ENCODE measurements at places on chromosomes 3 and 15.

DNA sequence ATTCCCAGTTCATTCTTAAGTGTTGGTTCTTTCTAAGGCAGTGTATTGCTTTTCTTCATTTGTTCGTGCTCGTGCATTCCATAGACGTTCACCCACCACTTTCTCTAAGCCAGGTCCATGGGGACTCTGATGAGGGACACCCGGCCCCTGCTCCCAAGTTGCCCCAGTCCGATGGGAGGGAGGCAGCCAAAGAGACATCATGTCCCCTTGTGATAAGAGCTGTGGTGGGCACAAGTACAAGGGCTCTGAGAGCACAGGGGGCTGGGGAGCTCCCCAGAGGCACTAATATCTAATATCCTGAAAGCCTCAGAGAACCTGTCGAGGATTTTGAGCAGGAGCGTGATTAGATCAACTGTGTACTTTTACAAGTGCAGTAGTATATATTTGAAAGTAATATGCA, 6.3 kb downstream of the SPSB4 start:
- DNase-seq = no peak

- DNase-seq = peak; percentile 21
Measured at GRCh38 chr3:179149406-179149867, 1.3 kb downstream of the PIK3CA start.

DNA sequence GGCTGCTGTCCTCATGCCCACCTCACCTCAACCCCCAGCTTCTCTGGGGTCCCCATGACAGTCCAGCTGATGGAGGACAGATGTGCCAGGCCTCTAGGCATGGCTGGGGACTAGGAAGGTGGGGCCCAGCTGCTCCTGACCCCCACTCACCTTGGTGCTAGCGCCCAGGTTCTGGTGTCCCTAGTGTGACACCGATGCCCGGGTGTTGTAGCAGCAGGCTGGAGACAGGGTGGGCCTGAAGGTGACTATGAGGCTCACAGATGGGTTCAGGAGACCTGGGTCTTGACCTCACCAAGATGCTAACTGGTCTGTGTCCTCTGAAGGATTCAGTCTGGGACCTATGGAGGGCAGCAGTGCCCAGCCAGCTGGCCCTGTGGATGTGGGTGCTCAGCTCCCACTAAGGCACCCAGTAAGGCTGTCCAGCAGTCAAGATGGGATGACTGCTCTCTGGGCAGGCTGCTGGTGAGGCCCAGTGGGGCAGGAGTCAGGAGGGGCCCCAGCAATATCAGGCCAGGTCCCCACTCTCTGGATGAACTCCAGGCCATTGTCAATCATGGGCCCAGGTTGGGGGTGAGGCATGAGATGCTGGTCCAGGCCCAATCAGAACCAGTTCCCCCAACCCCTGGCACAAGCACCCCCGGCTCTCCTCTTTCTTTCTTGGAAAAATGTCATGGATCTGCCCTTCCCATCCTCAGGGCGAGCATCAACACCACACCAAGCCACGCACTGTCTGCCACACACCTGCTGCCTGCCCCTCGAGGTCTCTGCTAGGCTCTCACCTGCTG, 33.0 kb downstream of the ALDH1L1 start:
- DNase-seq = no peak

DNA sequence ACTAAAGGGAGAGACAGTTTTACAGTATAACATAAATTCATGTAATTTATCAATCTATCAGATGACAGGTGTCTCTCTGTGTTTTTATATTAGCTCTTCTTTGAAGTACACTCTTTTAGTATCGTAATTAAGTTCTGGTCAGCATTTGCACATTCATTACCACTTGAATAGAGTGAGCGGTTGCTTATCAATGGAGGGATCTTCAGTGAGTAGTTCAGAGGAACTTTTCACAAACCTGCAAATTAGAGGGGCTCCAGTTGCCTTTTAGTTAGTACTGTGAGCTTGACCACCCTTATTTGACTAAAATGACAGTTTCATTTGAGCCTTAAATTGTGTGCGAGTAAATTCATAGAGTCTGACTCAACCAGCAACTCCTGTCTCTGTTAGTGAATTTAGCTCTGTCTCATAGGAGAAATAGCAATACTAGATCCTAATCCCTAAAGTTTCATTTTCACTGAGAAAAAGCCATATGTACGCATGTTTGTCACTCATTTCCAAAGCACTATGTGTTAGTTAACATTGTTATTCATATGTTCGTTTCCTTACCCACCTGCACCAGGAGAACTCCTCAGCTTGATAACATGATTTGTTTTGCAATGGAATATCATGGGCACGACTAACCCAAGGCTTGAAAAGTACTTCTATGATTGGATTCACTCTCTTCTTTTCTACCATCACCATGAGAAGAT, 57.5 kb upstream of the ZBED2 start:
- no peak for DNase-seq

- DNase-seq = no peak
Measured at GRCh38 chr15:63080634-63081250, 38.2 kb downstream of the TPM1 start.

GRCh38 chr3:38773528-38773927, 42.5 kb downstream of the SCN10A start:
- DNase-seq = no peak

DNA sequence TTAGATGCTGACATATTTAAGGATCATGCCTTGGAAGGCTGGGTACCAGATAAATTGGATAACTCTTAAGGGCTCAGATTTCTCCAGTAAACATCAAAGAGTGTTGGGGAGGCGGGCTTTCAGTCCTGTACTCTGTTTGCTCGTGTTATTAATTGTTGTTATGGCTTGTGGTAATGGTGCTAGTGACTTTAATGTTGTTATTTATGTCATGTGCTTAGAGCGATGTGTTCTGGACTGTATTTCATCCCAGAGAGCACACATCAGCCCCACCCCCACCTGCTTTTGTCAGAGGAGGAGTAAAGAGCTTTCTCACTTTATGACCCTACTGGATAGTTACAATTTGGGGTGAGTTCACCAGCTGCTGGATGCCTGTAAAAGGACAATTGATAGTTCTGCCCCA, 386.3 kb downstream of the EPHB1 start:
- no peak for DNase-seq

DNA sequence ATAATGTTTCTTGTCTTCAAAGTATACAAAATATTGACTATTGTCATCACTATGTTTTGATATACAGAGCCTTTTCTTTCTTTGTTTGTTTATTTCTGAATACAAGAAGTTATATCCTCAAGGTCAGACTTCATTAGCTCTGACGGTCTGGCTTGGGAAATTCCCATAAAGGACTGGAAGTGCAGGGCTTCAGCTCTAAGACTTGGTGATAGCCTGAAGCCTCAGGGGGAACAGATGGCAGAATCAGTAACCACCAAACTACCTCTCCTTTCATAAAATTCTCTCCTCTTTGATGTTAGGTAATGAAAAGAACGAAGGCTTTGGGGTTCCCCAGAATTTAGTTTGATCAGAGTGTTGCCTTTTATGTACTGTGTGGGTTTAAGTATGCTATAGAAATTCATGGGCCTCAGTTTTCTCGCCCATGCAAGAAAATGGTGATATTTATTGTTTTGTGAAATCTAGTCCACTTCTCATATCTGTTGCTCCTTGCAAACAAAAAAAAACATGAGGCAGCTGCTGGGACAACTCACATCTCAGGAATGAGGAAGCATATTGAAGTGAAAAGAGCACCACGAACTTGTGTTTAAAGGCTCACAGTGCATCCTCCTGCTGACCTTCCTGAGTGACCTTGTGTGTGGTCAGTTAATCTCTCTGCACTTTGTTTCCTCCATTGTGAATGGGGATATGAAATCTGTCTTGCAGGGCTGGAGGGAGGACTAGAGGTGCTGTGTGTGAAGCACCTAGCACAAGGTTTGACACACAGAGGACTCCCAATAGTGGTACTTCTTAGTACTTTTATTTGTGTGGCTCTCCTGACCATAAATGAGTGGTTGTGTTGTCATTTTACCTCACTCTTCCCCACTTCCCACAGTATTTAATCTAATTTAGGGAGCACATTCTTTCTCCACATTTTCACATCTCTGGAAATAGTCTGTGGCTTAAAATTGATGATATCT, 569.8 kb upstream of the IL12A start:
- DNase-seq = no peak

GRCh38 chr3:88535563-88535962, 385.8 kb downstream of the C3orf38 start:
- DNase-seq = no peak

DNA sequence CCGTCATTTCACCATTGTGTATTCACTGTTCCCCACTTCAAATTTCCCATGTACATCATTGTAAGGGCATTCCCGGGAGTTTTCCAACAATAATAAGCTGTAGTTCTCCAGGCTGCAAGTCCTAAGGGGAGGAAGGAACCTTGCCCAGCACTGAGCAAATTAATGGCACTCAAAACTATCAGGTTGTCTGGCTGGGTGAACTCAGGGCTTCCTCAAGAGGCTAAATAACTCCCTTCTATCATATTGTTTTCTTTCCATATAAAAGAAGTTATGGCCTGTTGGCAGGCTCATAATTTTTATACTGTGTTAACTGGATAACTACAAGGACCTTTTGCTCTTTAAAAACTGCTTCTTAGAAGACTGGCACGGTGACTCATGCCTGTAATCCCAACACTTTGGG, 71.4 kb downstream of the SEMA6D start:
- DNase-seq = no peak

DNA sequence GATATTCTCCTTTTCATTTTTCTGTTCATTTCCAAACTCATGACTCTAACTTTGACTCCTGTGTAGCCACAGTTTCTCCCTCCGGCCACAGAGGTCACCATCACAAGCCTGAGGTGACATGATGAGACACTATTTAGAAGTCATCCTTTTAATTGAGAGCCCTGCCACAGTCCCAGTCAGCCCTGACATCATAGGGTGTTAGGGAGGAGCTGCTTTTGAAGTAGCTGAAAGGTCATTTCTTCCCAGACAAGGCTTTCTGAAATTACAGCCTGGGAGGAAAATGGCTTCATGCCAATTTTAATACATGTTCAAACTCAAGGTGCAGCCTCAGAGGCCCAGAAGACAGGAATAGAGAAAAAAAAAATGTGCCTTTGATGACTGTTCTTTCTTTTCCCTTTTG, 532.8 kb upstream of the TGFBR2 start:
- no peak for DNase-seq

GRCh38 chr3:177629276-177629675, 432.0 kb upstream of the TBL1XR1 start:
- DNase-seq = no peak

DNA sequence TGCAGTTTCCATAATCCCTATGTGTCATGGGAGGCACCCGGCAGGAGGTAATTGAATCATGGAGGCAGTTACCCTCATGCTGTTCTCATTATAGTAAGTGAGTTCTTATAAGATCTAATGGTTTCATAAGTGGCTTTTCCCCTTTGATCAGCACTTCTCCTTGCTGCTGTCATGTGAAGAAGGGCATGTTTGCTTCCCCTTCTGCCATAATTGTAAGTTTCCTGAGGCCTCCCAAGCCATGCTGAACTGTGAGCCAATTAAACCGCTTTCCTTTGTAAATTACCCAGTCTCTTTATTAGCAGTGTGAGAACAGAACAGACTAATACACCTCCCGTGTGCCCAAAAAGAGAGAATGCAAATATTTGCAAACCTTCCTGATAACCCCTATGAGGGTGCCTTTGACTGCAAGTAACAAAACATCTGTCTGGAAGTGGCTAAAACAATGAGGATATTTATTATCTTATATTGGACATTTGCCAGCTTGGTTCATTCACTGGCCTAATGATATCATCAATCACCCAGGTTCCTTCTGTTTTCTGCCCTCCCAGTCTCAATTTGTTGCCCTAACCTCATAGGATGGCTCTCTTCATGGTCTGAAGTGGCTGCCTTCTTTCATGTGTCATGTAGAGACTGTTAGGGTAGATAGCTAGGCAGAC, 68.7 kb downstream of the BHLHE40 start:
- DNase-seq = no peak

Measured in neural progenitor cell (in vitro differentiated cells).